ENCODE measurements at places on chromosomes 7 and 10. TPM values are rescaled to one million over a fixed set of nuclear protein-coding genes. Genes with fewer than 3 reads are reported as not detected.

The HACD1 gene
- total RNA-seq = 18.0 TPM

The PPP1R17 gene
- not detected for total RNA-seq

DNA sequence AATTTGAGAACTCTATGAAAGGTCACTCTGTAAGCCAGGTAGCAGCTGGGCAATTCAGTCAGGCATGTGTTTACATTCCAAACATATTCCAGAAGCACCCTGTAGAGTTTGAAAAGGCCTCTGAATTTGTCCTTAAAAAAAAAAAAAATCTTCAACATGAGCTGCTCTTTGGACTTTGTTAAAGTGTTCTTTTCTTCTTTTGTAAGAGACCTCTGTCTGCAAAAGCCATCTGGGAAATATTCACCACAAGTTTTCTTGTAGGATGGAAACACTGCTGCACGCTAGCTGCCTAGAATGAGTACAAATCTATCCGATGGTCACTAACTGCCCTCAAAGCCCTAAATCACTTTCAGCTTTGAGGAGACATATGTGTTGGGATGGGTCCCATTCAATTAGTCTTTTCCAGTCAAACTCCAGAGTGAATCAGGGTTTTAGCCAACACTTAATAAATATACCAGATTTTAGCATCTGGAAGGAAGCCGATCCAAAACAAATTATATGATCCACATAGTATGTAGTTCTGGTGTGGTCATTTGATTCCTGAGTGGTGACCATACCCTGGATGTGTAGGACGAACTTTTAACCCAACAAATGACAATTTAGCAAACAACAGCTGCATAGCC, 85.9 kb downstream of the CD36 start:
- no peak for DNase-seq

DNA sequence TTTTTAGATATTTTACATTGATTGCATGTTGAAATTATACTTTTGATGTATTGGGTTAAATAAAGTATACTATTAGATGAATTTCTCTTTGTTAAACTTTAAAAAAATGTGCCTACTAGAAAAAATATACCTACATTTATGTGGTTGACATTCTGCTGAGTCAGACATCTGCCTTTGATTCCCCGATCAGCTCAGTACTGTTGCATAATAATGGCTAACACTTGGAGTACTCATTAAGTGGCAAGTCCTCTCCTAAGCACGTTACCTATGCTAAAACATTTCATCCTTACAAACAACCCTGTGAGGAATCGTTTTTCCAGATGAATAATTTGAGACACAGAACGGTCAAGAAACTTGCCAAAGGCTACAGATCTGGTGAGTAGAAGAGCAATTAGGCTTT, 14.0 kb upstream of the SEM1 start:
- no peak for DNase-seq

GRCh38 chr7:126845331-126845730, 407.4 kb downstream of the GRM8 start:
- DNase-seq = no peak

- peak; percentile 83 for DNase-seq
These were observed 144.0 kb upstream of the RET start for GRCh38 chr10:42932735-42933447.

DNA sequence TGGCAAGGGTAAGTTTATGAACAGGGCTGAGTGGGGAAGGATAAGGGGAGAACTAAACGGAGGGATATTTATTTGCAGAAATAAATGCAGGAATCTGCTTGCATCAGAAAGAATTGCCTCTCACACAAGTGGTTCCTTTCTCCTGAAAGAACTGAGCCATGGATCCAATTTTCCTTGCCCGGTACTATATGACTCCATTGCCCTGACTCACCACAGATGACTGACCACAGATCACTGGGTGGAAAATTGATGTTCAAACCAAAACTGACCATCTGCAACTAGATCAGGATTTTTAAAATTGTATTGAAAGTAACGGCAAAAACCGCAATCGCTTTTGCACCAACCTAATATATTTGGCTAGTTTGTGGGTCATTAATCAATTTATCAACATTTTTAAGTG, 6.2 kb upstream of the MACC1 start:
- DNase-seq = no peak

- no peak for DNase-seq
These were observed 3.7 kb downstream of the STX1A start for GRCh38 chr7:73715648-73716317.
